Inflammatory macrophage treated with lipopolysaccharide for 1 hour (primary cell): ENCODE measurements at places on chromosomes 1 and 21.
A peak's percentile ranks its signal among the peaks of the same experiment; 100 is the strongest.

DNA sequence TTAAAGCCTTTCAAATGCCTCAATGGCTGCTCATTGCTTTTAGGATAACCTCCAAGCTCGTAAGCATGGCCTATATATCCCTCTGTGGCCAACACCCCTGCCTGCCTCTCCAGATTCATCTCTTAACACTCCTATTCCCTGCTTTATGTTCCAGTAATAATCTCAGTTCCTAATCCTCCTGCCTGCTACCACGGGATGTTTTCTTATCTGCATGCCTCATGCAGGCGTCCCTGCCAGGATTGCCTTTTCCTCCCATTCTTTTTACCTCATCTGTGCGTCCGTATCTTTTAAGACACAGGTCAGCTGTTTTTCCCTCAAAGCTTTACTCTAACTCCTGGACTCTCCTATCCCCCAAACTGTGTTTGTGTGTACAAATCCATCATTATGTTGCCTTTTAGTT is 36.1 kb downstream of the ZBTB40 start:
- DNase-seq, result no peak

DNA sequence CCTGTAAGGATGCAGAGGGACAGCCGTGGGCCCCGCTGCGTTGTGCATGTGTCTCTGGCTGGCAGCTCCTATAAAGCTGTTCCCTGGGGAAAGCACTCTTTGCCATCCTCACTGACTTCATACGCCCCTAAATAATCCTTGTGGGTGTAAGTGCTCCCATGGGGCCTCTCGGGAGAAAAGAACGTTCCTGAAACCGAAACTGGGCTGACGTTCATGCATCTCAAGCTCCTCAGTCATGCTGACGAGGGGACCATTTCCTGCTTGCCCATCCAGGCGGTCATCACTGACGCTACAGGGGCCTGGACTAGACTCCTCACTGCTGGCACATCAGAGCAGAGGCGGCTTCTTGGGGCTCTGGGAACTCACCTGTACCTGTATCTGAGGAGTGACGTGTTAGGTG is 73.1 kb upstream of the USP24 start:
- no peak for DNase-seq

DNA sequence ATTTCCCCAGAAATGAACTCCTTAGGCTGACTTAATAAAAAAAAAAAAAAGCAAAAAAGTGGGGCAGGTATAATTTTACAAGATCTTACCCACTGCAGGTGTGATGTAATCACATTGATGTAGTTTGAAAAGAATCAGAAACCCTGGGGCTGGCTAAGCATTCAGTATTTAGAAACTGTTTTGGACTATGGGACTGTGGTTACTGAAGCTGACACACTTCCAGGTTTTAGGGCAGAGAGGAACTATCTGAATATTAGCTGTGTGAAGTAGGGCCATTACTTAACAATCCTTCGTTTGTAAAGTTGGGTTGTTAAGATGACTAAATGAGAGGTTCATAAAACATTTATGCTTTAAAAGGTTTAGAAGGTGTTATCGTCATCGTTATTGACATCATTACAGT is 165.3 kb downstream of the FASLG start:
- peak; percentile 57 for DNase-seq

DNA sequence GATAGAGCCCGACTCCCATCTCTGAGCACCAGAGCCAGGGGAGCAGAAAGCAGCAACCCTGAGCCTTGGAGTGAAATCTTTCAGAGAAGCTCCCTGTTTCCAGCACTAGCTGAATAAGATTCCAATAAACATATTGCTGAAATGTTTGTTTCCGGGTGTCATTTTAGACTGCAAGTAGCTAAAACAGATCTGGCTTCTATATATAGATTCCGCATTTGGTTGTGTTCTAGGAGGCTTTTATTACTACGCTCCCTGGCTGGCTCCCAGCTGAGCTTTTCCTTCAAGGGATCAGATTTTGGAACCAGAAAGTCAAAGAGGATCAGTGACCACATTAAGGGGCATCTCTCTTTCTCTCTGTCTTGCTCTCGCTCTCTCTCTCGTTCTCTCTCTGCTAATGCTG is 88.2 kb downstream of the PAPPA2 start:
- no peak for DNase-seq

GRCh38 chr21:43754948-43755781 is 20.9 kb downstream of the CSTB start:
- DNase-seq, result no peak

- no peak for DNase-seq
Observed at GRCh38 chr1:55703726-55704363, 488.7 kb upstream of the USP24 start.

- no peak for DNase-seq
Observed at GRCh38 chr1:164651351-164651951, 92.5 kb downstream of the PBX1 start.
